ENCODE measurements at places on chromosomes 12 and 14. TPM values are rescaled to one million over a fixed set of nuclear protein-coding genes. Genes with fewer than 3 reads are reported as not detected.

The TCL1B gene
- total RNA-seq, result not detected

DNA sequence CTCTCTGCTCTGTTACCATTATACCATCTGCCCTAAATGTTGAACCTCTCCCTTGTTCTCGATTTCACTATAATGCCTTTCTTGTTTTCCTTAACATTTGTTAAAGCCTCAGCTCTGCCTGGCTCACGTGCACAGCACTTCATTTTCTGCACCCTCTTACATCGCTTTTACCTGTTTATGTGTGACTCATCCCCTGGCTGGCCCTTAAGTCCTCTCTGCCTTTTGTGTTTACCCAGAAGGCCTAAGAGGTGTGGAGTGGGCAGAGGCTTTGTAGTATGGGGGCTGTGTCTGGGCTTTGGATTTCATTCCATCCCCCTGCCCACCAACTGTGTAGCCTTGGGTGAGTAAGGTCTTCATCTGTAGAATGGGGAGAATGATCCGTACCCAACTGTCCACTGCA lies 36.5 kb downstream of the UBE3B start:
- no peak for DNase-seq

DNA sequence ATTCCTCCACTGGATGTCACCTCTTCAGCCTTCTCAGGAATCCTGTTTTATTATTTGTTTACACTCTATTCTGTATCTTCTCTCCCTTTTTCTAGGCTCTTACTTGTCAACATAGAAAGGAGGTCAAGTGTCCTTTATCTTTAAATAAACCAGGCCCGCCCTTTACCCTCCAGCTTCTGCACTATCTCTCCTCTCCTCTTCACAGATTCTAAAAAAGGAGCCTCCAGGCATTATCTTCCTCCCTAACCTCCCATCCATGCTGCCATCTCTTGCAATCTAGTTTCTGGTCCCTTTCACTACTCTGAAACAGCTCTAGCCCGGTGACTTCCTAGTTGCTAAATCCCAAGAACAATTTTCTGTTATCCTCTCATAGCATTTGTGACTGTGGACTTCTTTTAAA lies 24.1 kb upstream of the ARID2 start:
- DNase-seq, result no peak

- no peak for DNase-seq
These were observed 22.8 kb downstream of the CRACR2A start for GRCh38 chr12:3730111-3730510.

- no peak for DNase-seq
These were observed 3.9 kb upstream of the PPP1R12A start for GRCh38 chr12:79938843-79939242.

DNA sequence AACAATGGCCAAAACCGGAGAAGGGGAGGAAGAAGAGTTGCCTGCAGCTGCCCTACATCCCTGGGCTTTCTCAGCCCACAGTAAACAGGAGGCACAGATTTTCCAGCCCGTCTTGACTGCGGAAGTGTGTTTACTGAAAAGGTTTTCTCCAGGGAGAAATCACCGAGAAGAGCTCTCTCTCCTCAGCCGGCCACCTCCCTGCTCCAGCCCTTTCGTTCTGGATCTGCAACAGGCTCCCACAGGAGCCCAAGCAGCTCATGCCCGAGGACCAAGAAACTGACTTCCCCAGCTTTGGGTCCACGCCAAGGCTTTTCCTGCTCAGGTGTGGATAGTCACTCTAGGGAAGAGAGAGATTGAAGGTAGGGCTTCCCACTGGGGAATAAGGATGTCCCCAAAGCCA lies 61.7 kb downstream of the BCL11B start:
- no peak for DNase-seq

DNA sequence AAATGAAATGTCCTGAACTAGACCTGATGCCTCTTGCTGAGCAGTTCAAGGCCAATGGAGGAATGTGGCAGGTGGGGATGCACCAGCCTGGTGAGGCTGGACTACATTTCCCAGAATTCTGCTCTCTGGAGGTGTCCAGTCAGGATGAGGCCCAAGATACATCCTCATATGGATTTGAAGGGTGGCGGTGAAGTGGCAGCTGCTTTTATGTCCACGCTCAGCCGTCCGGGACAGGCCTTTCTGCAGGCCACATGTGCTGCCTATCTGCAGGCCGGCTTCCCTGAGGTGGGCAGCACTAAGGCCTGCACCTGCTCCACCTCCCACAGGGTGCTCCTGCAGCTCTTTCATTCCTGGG lies 230.2 kb downstream of the BCL11B start:
- no peak for DNase-seq

GRCh38 chr14:22419620-22420019 lies 169.4 kb downstream of the DAD1 start:
- no peak for DNase-seq
